ENCODE measurements at places on chromosomes 12 and 14. TPM values are rescaled to one million over a fixed set of nuclear protein-coding genes. Genes with fewer than 3 reads are reported as not detected.

Gene FAM90A1
- 0.23 TPM for total RNA-seq

Gene DNAJC22
- total RNA-seq, result 1.0 TPM

Gene GPR65
- total RNA-seq, result not detected

Gene UNC79
- 0.29 TPM for total RNA-seq

Gene WNT5B
- 6.6 TPM for total RNA-seq

Gene SOX5
- 0.17 TPM for total RNA-seq

Gene ATL1
- total RNA-seq, result 5.3 TPM

DNA sequence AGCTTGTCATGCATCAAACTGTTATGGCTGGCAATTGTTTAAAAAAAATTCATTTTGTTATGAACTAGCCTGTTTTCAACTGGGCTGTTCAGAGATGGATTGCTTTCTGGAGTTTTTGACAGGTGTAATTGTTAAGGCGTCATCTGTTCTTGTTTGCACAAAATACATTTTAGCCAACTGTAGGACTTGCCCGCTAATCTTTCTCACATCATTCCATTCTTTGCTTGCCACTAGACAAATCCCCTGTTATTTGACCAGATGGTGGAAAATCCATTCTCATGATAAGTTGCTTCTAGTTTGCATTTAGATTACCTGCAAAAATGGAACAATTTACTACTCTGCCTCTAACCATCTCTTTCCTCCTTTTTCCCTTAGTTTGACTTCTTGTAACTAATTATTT lies 114.3 kb downstream of the NPAS3 start:
- DNase-seq, result no peak

DNA sequence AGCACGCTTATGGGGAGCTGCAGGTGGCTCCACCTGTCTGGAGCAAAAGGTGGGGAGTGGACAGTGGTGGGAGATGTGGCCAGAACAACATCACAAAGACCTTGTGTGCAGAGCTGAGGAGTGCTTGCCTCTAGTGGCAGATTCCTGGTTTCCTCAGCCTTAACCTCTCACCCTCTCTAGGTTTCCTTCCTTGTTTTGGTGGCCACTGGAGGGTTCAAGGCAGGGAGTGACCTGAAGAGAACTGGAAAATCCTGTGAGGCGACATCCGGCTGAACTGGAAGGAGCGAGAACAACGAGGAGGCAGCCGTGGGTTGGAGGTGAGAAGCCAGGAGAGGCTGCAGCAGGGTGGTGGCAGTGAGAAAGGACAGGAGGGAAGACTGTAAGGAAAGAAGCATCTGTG lies 6.3 kb upstream of the FLVCR2 start:
- no peak for DNase-seq

GRCh38 chr14:65206078-65206447 lies 103.7 kb upstream of the MAX start:
- DNase-seq, result no peak

- DNase-seq, result no peak
Measured at GRCh38 chr14:75854111-75854799, 127.5 kb downstream of the TGFB3 start.

GRCh38 chr14:76322594-76323220 lies 53.2 kb upstream of the ESRRB start:
- no peak for DNase-seq

- DNase-seq, result no peak
Measured at GRCh38 chr14:38255408-38255672, 553 bp downstream of the CLEC14A start.

DNA sequence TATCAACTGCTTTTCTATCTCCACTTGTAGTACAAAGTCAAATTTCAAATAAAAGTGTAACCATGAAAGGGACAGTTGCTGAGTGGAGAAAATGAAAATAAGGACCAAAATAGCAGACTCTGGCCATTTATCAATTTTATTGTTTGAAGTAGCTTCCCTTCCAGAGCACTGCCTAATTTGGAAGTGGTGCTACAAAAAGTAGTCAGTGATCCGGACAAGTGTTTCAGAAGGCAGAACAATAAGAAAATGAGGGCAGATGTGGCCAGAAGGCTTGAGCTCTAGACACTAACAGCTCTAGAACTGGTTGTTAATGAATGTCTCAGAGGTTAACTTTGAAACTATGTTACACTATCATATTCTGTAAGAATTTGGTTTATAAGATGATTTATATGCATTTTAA lies 48.9 kb downstream of the ABCC9 start:
- no peak for DNase-seq

- DNase-seq, result peak; percentile 100
Measured at GRCh38 chr14:95265106-95266094, 54.3 kb downstream of the CLMN start.

GRCh38 chr12:27595231-27595642 lies 71.2 kb downstream of the PPFIBP1 start:
- no peak for DNase-seq

- no peak for DNase-seq
Measured at GRCh38 chr12:15863372-15863771, 18.8 kb upstream of the STRAP start.

GRCh38 chr14:89379891-89380820 lies 36.9 kb downstream of the FOXN3 start:
- DNase-seq, result no peak

DNA sequence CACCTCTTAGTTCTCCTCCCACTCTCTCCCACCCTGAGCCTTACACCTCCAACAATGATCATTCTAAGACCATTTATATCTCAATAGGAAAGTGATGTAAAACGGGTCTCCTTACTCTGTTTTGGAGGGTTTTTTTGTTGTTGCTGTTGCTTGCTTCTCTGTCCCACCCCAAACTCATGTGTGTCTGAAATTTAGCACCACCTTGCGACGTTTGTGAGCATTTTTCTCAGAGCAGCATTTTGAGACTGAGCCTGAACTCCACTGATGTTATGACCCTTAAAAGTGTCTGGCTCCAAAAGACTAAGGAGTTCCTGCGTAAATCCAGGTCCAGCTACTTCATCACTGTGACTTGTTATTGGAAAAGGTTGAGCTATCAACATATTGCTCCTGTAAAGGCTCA lies 155.0 kb downstream of the DAD1 start:
- no peak for DNase-seq

DNA sequence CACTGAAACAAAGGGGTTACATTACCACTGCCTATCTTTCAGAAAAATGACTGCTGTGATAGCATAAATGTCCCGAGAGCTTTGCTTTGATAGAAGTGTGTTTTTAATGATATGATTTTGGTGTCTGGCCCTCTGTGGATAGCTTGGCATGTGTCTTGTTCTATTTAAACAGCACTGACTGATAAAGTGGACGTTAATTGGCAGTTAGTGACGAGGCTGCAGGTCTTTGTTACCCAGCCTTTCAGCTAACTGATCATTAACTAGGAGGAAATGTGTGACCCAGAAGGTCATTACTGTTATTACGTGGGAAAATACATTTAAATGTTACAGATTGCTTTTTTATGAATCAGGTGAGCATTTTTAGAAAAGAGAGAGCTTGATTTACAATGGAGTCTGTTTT lies 428.3 kb downstream of the DIO2 start:
- no peak for DNase-seq

DNA sequence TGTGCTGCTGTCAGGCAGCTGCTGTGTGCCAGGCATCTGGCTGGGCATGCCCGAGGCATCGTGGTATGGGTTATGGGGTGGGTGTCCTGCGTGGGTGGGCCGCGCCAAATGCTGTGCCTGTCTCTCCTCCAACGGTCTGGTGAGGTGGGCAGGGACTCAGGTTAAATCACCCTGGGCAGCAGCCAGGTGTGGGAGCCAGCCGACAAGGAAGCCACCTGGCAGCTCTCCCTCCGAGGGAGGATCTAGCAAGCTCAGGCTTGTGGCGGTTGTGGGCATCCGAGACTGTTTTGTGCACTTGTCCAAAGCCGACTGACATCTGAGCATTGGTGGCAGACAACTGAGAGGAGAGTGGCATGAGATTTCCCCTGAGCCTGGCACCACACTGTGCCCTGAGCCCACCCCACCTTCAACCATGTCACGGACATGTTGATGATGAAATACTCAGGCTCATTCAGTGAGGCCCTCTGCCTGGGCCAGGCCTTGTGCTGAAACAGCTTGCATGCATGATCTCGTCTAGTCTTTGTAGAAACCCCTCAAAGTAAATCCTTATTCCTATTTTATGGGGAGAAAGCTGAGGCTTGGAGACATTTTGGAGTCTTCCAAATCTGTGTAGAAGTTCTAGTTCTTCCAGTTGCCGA lies 181.8 kb upstream of the MYL2 start:
- DNase-seq, result no peak

GRCh38 chr14:68662392-68662791 lies 130.5 kb downstream of the ZFP36L1 start:
- DNase-seq, result no peak

GRCh38 chr14:74792249-74793039 lies 29.3 kb downstream of the YLPM1 start:
- DNase-seq, result no peak
